ENCODE measurements at places on chromosomes 3 and 15.

- peak; percentile 72 for DNase-seq
Measured at GRCh38 chr15:91469632-91470567, 369.8 kb downstream of the SV2B start.

- no peak for DNase-seq
Measured at GRCh38 chr3:42229266-42229941, 36.6 kb downstream of the CCK start.

- DNase-seq = peak; percentile 70
Measured at GRCh38 chr15:101088788-101089578, 162.9 kb downstream of the CHSY1 start.

DNA sequence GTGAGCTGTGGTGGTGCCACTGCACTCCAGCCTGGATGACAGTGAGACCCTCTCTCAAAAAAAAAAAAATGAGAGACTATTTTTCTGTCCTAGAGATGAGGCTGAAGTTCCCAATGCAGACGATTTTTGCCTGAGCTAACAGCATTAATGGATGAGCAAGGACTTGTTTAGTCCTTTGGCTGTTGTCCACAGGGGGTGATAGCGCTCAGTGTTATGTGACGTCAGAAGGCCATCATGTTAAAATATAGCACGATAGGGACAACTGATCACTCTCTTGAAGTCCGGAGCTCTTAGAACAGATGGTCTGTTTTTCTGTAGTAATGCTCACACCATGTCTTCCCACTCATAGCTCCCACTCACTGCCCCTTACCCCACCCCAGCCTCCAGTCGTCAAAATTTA, 6.8 kb downstream of the TRNT1 start:
- DNase-seq = no peak

GRCh38 chr3:176766862-176767261, 430.4 kb downstream of the TBL1XR1 start:
- DNase-seq = no peak

- DNase-seq = no peak
Measured at GRCh38 chr3:169145540-169146178, 517.9 kb downstream of the MECOM start.

GRCh38 chr3:39638301-39638700, 170.8 kb downstream of the MOBP start:
- no peak for DNase-seq

DNA sequence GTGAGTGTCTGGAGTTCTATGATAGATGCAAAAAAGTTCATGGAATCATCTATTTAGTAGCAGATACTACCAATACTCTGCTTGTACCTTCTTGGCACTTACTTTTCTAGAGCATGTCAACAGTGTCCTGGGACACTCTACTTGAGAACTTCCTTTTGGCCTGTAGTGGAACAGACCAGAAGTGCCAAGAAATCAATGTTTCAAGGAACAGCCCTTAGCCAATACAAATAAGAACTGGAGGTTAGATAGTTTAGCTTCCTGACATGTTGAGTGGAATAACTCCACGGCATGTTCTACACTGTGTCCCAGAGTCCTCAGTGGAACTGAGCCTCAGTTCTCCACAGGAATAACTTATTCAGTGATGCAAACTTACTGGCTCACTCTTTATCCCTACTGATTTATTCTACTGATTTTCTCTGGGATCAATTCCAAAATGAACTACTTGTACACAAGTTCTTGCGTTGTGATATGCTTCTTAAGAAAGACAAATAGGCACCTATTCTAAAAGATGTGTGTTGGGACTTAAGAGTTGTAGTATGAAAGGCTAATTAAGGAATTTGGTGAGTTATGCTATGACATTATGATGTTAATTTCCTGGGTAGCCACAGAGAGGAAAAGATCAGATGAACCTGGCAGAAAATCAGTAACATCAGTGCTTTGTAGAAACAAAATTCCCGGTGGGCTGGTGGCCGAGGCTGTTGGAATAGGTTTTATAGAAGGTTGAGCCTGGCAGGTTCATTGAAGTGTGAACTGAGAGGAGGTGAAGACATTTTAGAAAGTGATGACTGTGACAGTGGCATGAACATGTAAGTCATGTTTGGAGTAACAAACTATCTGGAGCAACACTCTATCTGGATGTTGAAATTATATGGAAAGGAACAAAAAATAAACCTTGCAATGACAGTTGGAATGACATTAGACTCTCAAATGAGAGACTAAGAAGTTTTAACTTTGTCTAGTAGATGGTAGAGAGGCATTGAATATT, 101.8 kb upstream of the RBMS3 start:
- DNase-seq = no peak

DNA sequence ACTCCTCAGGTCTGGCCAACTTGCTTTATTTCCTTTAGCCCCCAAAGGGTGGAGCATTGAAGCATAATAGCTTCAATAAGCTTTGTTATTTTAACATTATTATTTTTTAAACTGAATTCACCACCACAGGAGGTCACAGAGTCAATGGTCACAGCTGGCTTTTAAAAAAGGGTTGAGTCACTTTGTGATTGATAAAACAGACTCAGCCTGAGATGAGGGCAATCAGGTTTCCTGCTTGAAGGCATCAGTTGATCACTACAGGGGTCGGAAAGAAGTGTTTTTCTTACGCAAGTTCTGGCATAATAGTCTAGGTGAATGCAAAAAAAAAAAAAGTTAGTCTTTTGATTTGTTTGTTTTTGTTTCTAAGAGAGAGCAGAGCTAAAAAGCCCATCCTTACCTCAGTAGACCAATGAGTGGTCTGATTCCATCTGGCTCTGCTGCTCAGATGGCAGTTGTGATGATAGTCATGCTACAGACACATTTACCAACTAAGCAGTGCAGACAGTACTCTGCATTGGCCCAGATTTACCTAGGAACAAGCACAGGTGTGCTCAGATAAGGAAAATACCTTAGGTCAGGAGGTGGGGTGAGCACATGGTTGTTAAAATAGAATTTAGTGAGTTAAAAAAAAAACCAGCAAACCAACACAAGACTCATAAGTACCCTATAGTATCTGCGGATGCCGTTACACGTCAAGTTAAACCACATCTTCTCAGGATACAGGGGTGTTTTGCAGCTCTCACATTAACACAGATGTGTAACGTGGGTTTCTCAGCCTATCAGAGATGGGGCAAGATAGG, 22.6 kb downstream of the ZNF80 start:
- peak; percentile 28 for DNase-seq

GRCh38 chr15:65371976-65372786, 5.6 kb downstream of the IGDCC3 start:
- no peak for DNase-seq

GRCh38 chr3:25831578-25831977, 41.7 kb downstream of the OXSM start:
- no peak for DNase-seq

DNA sequence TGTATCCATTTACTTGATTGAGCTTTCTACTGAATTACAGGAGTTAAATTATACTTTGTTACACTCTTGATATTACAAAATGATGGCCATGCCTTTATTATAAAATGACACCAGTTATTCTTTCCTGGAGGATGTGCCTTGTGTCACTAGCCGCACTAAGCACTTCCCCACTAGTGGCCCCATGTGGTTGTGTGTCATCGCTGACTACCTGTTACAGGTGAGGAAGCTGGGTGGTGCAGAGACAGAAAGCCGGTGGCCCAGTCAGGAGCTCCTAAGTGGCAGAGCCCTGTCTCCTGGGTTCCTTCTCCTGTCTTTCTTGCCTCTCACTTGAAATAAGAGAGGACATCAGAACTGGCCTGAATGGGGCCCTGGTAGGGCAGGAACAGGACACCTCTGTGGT, 96.8 kb downstream of the IGF1R start:
- DNase-seq = no peak

DNA sequence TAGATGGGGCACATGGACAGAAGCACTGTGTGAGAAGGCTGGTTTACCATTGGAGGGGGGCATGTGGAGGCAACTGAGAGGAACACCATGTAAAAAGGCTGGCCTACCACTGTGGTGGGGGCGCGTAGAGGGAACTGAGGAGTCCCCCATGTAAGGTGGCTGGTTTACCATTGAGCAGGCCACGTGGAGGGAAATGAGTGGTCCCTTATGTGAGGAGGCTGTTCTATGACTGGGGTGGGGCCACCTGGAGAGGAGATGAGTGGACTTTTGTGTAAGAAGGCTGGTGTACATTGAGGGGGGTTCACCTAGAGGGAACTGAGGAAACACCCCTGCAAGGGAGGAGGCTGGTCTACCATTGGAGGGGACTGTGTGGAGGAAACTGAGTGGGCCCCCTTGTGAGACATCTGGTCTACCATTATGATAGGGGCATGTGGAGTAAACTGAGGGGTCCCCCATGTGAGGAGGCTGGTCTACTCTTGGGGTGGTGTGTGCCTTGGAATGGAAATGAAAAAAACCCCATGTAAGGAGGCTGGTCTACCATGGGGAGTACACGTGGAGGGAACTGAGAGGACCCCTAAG, 156.9 kb downstream of the FBLN2 start:
- no peak for DNase-seq

- DNase-seq = peak; percentile 74
Measured at GRCh38 chr15:89358755-89359439, 24.3 kb upstream of the POLG start.

DNA sequence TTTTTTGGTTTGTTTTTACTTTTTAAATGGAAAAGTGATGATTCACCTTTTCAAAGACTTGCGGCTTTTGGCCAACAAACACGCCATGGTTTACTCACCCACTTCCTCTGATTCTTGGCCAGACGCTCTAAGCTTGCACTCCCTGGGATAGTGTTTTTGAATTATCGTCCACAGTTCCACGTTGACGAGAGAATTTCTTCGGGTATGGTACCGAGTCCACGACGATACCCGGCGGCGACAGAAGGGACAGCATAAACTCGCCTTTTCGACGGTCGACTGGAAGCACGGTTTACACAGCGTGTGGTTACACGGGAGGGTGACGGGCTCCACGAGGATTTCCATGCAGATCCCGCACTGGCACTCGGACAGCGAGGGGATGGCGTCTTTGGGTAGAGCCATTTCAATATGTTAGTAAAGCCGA, 783 bp downstream of the RNF168 start:
- DNase-seq = no peak

GRCh38 chr15:87916208-87916607, 340.3 kb downstream of the NTRK3 start:
- no peak for DNase-seq

DNA sequence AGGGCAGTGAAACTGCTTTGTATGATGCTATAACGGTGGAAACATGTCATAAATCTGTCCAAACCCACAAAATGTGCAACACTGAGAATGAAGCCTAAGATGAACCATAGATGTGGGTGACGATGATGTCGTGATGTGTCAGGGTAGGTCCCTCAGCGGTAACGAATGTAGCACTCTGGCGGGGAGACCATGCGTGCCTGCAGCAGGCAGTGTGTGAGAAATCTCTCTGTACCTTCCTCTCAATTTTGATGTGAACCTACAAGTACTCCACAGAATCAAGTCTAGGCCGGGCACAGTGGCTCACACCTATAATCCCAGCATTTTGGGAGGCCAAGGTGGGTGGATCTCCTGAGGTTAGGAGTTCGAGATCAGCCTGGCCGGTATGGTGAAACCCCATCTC, 268.2 kb upstream of the LYSMD4 start:
- no peak for DNase-seq

DNA sequence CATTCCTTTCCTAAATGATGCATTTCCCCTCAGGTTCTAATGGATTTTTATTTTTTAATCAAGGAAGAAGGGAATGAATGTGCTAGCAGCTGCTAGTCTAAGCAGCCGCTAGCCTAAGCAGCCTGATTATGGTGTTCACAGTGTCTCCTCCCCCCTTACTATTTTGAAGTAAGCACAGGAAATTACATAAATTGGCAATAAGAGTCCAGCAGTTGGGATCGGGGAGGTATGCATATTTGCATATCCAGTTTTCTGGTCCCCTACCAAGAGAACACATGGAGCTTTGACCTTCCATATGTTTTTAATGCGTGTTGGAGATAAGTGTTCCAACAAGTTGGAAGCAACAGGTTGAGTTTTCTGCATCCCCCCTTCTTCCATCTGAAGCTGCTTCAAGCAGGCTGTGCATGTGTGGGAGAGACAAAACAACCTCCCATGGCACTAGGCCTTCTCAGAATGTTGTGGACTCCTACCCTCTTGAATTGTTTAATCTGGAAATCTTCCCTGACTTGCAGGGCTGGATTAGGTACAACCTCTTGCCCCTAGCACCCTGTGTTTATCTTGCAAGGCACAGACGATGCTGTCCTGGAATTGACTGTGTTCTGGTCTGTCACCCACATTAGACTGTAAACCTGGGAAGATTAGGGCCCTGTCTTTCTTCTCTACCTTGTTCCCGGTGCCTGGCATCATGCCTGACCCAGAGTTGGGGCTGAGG, 124.8 kb upstream of the LRIG1 start:
- no peak for DNase-seq

DNA sequence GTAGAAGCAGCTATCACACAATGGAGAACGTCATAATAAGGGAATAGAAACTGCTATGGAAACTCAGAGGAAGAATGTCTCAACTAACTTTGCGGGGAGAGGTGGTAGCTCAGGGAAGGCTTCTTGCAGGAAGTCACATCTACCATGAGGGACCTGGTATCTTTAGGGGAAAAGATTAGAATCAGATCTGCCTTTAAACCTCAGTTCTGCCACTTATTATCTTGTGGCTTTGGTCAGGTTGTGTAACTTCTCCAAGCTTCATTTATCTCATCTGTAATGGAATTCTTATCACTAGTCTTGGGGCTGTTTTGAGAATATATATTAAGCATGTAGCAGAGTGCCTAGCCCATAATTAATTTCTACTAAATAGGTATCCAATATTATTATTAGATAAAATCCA, 46.4 kb upstream of the PRICKLE2 start:
- no peak for DNase-seq

DNA sequence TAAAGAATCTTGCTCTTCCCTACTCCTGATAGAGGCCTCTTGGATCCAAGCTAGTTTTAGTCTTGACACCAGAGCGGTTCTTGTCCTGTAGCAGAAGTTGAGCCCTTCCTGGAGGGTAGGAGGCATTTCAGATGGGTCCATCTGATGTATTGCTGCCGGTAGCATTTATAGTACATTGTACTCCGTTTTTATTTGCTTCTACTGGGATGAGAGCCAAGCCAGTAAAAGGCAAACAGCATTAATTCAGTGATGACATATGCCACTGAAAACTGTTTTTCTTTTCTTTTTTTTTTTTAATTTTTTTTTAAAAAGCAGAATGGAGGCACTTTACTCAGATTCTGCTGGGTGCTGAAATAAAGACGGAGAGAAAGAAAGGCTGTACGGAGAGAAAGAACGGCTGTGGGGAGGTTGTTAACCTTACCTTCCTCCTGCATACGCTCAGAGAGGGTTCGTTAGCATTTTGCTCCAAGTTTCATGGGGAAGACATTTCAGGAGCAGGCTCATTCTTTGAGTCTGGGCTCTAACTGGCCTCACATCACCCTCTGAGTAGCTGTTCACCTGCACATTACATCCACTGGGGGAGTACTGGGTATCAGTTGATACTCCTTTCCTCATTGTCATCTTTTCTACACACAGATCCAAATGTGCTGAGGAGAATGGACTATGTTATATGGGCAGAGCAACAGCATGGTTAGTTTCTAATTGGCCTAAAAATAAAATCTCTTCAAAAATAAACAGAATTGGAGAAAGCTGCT, 161.5 kb downstream of the FEZF2 start:
- DNase-seq = no peak

- no peak for DNase-seq
Measured at GRCh38 chr3:72058493-72059081, 273.6 kb upstream of the PROK2 start.

Data from stimulated activated CD4-positive, alpha-beta T cell treated with anti-CD3 and anti-CD28 coated beads, Interleukin-2, amount 100 ng/mL, for 4 hours (primary cell).